ENCODE measurements at places on chromosomes 1 and 21.

DNA sequence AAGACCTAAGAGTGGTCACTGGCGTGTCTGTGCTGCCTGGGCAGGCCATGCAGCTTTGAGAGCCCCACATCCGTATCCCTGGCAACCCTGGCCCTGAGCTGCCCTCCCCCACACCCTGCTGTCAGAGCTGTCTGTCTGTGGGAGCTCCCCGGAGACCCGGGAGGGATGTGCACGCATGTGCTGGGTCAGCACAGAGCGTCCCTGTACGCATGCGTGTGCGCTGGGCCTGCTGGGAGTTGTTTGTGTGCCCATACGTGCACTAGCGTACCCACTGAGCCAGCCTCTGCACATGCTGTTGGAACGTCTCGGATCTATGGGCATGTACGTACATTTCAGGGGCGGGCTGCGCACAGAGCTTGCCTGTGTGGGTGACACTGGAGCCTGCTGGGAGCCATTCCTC, 89.3 kb downstream of the EPHB2 start:
- DNase-seq, result no peak

DNA sequence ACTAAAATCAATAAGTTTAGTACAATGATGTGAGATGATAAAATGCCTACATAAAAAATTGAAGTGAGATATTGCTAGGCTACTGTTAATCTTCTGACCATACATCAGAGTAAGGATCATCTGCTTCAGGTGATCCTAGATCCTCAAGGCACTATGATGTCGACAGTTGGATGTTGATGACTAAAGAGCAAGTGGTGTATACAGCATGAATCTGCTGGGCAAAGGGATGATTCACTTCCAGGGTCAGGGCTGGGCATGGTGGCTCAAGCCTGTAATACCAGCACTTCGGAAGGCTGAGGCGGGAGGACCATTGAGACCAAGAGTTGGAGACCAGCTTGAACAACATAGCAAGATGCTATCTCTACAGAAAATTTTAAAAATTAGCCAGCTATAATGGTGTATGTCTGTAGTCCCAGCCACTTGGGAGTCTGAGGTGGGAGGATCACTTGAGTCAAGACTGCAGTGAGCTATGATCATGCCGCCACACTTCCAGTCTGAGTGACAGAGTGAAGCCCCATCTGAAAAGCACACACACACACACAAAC, 24.6 kb downstream of the NUF2 start:
- DNase-seq, result no peak

GRCh38 chr1:206839857-206840256, 25.6 kb upstream of the IL20 start:
- DNase-seq, result no peak

GRCh38 chr1:187787736-187788135, 959.0 kb downstream of the PLA2G4A start:
- DNase-seq, result no peak

- no peak for DNase-seq
Observed at GRCh38 chr1:74504933-74505512, 7.4 kb downstream of the LRRC53 start.

GRCh38 chr1:108089477-108089876, 110.7 kb downstream of the SLC25A24 start:
- DNase-seq, result no peak

DNA sequence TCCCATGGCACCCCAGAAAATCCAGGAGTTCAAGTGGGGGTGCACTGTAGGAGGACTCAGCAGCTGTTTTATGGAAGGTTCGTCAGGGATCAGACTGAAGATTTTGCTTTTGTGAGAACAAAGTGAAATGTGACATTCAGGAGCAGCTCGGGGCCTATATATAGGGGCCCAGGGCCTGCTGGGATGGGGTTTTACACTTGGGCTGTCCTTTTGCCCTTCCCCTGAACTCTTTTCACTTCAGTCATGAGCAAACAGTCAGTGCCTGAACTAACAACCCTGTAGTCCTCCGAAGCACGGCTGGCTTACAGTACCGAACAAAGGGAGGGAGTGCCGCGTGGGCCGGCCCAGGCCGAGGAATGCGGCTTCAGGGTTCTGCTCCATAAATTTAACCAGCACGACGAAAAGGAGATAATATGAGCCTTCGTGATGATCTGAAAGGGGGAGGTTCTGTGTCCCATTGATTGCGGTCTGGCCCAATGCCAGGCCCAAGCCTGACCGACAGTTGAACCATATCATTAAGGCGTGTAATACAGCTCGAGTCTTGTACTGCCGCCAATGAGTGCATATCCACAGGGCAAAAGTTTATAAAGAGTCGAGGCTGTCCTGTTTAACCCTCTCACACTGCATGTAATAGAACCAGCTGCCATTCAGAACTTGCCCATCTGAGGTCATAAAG, 139.9 kb downstream of the DHRS3 start:
- DNase-seq, result peak; percentile 89

- DNase-seq, result no peak
Observed at GRCh38 chr1:216045400-216045799, 377.8 kb downstream of the USH2A start.

DNA sequence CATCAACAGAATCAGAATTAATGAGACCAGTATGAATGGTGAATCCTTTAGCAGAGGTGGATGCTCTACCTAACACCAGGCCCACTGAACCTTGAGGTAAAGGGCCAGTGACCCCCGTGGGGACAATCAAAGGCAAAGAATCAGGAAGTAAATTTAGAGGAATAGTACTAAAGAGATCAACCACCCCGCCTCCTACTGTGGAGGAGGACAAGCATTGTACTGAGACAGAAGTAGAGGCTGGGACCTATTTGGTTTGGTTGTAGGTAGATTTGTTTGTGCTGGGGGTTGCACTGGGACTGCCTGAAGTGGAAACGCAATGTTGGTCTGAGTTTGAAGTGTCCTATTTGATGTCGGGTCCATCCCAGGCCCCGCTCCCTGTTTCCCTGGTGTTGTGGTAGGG, 9.5 kb downstream of the CD48 start:
- DNase-seq, result no peak

Data from suprapubic skin (tissue), 4 donors.